Testis (tissue), 5 donors: ENCODE measurements at places on chromosomes 2 and 18. TPM values are rescaled to one million over a fixed set of nuclear protein-coding genes. Genes with fewer than 3 reads are reported as not detected.

GRCh38 chr2:26530696-26531095 is 52.8 kb upstream of the OTOF start:
- DNase-seq = no peak

The RHBDD1 gene
- 43.4 TPM for total RNA-seq

GRCh38 chr2:149990965-149991364 is 403.4 kb upstream of the MMADHC start:
- no peak for DNase-seq

The CYP1B1 gene
- 14.3 TPM for total RNA-seq

The FIGN gene
- 3.9 TPM for total RNA-seq

DNA sequence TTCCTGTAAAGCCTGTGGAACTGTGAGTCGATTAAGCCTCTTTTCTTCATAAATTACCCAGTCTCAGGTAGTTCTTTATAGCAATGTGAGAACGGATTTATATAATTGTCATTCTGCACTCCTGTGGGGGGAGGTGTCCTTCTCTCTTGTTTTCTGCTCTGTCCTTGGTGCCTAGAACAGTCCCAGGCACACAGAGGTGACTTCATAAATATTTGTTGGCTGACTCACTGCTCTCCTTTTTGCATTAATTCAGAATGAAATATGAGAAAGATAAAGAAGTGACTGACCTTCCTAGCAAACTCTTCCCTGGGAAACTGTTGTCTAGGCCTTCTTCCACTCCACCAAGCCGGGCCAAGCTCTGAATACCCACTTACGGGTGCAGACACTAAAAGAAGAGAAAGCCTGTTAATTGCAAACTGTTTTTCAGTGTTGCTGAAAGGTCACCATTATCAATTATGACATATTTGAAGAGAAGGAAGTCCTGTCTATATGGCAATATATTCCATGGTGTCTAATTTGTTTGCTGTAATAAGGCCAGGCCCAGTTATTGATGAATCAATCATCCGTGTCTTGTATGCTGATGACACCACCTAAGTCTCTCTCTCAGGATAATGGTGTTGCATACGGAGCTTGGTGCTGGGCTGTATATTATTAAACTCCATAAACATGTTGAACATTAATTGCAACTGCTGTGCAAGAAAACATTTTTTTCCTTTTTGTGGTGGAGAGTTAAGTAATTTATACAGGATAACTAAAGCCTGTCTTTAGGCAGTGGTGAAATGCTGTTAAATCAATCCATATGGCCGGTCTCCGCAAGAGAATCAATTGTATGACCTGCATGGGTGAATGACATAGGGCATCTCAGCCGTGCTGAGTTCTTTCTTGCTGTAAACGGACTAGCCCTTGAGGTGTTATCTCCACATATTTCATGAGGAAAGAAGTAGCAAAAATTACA is 567.5 kb downstream of the SLC4A3 start:
- DNase-seq = no peak

DNA sequence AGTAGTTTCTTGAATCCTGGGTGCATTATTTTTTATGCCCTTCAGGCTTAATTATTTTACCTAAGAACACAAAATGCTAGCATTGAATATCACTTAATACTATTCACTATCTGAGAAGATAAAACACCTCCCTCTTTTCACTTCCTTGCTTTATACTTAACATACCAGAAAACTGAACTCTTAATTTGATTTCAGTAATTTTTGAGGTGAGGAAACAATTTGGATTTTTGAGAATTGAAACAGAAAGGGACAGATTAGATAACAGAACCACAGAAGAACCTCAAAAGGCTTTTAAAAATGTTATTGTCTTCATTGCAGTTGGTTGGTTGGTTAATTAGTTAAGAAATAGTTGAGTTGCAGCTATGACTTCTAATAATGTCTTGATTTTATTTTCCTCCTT is 69.5 kb downstream of the GPD2 start:
- no peak for DNase-seq

DNA sequence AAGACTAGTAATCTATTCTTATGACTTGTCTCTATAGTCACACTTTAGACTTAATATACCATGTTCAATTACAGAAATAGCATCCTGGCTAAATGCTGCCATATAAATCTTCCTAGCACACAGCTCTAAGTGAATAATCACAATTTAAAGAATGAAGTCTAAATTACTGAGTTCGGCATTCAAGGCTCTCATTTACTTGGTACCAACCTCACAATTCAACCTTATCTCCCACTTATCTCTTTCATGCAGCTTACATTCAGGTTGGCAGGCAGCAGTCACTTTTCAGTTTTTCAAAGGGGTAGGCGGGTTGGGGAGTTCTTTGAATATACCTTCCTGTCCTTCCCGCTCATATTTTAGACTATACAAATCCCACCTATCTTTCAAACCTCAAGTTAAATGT is 1.5 kb downstream of the MMADHC start:
- no peak for DNase-seq

The SLC5A7 gene
- total RNA-seq = 0.16 TPM

The TUBB8B gene
- 8.0 TPM for total RNA-seq

- DNase-seq = no peak
These were observed 4.3 kb upstream of the HAAO start for GRCh38 chr2:42796427-42797248.

The ABCG8 gene
- 0.24 TPM for total RNA-seq

DNA sequence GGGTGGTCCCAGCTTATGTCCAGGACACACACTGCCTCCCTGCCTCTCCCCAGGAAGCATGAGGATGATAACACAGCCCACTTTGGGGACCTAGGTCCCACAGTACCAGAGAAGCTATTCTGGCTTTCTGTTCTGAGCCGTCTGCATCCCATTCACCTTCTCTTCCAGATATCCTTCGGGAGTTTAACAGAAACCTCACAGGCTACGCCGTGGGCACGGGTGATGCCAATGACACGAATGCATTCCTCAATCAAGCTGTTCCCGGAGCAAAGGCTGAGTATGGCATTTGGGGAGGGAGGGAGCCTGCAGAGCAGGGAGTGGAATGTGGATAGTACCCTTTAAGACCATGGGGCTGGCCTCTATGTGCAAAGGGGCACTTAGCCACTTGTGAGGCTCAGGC is 102.6 kb downstream of the PLB1 start:
- DNase-seq = no peak

- no peak for DNase-seq
These were observed 13.5 kb downstream of the TEX51 start for GRCh38 chr2:126912201-126912600.

GRCh38 chr18:39205565-39206195 is 1640.1 kb upstream of the CELF4 start:
- DNase-seq = no peak

The TMEM163 gene
- total RNA-seq = 44.3 TPM

GRCh38 chr2:974054-974453 is 23.4 kb downstream of the SNTG2 start:
- DNase-seq = no peak

DNA sequence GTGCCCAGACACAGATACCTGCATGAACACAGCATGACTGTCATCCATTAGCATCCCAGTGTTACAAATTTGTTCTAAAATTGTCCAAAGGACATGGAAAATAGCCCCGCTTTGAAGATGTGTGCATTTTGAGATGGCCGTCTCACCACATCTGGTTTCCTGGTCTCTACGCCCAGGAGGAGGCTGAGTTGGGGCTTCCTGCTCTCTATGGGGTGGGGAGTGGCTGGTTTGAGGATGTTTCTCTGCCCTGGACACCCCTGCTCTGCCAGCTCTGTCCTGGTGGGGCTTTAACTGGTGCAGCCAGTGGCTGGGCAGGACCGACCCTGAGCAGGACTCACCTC is 74.6 kb upstream of the SMAD7 start:
- DNase-seq = no peak

The TUBA3E gene
- 141 TPM for total RNA-seq

The POU3F3 gene
- total RNA-seq = 0.71 TPM

The CEBPZ gene
- 50.5 TPM for total RNA-seq
